ENCODE measurements at places on chromosomes 13 and 19.

DNA sequence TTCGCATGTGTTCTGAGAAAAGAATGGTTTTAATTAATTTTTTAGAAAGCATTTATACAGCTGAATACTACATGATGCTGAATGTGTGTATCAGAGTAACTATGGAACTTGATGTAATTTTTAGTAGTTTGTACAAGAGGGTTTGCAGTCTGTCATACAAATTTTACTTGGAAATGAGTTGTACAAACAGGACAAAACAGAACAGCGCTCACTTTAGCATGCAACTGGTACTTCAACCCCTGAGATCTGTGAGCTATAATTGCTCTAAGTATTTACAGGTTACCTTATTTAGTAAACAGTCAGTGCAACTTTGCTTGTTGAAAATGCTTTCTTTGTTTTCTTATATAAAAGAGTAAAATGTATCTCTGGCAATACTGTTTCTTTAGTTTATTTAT is 706 bp downstream of the TNFRSF19 start:
- DNase-seq = no peak

DNA sequence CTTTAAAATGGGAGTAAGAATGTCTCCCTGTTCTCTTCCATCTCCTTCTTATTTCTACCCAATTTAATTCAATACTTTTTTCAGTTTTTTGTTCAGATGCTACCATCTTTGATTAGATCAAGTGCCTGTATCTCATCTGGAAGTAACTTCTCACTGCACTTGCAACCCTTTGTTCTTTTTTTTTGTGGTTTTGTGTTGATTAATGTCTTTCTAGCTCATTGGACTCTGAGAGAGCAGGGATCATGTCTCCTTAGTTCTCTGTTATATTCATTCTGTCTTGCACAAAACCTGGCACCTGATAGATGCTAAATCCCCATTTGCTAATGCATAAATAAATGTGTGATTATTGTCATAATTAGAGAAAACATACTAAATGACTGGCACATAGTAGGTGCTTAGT is 834 bp upstream of the ITGBL1 start:
- DNase-seq = no peak

- no peak for DNase-seq
Observed at GRCh38 chr13:101942038-101942437, 459.8 kb downstream of the FGF14 start.

DNA sequence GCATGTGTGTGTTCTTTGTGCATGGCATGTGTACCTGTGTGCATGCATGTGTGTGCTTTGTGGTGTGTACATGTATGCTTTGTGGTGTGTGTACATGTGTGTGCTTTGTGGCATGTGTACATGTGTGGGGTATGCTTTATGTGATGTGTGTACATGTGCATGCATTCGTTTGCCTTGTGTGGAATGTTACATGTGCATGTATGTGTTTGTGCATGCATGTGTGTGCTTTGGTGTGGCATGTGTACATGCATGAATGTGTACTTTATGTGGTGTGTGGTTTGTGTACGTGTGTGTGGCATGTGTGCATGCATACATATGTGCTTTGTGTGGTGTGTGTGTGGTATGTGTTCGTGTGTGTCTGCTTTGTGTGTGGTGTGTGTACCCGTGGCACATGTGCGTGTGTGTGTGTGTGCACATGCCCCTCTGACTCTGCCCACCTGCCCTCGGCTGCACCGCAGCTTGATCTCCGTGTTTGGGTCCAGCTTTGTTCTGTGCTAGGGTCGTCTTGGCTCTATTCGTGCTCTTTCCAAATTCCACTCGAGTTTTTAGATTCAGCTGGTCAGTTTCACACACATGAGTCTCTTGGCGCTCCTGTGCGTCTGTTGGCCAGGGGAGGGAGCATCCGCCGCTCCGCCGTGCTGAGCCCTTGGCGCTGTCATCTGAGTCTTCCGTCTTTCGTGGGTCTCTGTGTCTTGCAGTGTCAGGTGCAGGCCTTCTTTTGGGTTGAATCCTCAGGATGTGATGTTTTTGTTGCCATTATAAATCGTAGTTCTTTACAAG is 46.5 kb upstream of the TFDP1 start:
- no peak for DNase-seq

- no peak for DNase-seq
Observed at GRCh38 chr19:47419030-47419783, at the start of gene MEIS3. TSS of gene MEIS3 (minus strand) at chr19:47419527. CDS start at chr19:47419081, 446 bp downstream.

DNA sequence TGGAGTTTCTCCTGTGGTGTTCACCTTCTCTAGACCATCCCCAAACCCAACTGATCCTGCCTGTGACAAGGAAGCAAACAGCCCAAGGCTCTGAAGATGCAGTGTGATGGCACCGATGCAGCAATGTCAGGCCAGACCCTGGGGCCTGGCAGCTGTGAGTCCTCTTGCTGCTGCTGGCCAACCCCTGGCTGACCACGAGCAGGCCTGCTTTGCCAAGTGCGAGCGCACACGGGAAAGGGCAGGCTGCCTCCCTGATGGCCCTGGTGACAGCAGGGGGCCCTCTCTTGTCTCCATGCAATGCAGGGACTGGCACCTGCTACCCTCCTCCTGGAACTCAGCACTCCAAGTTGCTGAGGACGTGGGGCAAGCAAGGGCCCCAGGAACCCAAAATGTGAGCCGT is 5.4 kb upstream of the VSTM2B start:
- no peak for DNase-seq

GRCh38 chr13:25217023-25217885 is 45.2 kb upstream of the AMER2 start:
- no peak for DNase-seq

- no peak for DNase-seq
Observed at GRCh38 chr13:109673477-109673876, 112.9 kb downstream of the IRS2 start.

GRCh38 chr13:99797691-99798090 is 173.9 kb downstream of the ZIC5 start:
- no peak for DNase-seq

DNA sequence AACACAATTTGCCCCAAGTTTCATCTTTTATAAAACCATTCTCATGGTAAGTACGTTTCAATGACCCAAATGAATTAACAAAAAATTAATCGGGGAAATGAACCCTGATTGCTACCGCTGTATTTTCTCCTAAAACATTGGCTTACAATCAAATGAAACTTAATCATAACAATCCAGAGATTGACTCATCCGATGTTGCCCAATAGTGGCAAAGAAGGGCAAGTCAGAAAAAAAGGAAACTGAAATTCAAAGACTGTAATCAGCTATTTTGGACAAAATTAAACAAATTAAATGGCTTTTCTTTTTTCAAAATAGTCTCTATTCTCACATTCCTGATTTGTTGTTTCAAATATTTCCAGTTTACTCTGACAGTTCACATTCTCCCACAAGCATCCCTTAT is 3.9 kb upstream of the ACOD1 start:
- DNase-seq = no peak

- no peak for DNase-seq
Observed at GRCh38 chr13:113499936-113500335, 9.4 kb upstream of the DCUN1D2 start.

DNA sequence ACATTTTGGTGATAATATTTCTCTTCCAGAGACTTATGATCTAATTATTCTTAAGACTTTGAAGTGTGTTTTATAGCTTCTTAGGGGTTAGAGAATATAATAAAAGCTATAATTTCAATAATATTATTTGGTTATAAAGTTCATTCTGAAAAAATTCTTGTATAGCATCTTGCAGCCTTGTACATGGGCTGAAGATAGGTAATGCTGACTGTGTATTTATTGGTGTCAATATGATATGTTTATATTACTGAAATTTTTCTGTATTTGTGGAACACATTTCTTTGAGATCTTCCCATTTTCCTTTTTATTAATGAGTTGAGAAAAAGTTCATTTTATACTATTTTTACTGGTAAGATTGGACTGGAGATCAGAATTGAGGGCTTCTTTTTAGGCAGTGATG is 87.8 kb downstream of the TDRD3 start:
- no peak for DNase-seq

- no peak for DNase-seq
Observed at GRCh38 chr13:22427066-22427465, 753.7 kb upstream of the SGCG start.

DNA sequence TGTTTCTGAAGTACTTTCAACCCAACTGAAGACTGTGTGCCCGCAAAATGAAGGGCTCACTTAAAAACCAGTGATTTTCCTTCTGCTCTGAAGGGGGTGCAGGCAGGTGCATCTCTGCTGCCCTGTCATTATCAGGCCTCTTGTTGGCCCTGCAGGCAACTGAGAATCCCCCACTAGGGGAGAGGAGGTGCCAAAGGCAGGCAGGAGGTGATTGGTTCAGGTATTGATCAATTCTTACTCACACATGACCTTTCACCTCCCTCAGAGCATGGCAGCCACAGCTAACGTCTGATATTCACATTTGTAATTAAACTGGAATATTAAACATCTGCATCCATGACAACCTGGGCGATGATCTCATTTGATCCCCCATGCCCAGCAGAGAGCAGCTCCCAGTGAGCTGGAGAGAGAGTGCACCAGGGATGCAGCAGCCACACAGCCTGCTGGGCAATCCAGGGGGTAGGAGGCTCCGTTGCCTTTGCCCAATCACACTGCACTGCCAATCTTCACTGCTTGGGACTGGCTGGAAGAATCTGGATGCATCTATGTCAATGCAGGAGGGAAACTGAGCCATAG is 267.9 kb upstream of the TSHZ3 start:
- DNase-seq = no peak

GRCh38 chr19:22526661-22527272 is 104.6 kb upstream of the ZNF98 start:
- DNase-seq = no peak

GRCh38 chr19:58549664-58550361 is 5.1 kb downstream of the CHMP2A start:
- DNase-seq = no peak

GRCh38 chr13:68064001-68064770 is 834.0 kb upstream of the PCDH9 start:
- DNase-seq = no peak

- no peak for DNase-seq
Observed at GRCh38 chr19:4742723-4743646, 19.3 kb upstream of the DPP9 start.

DNA sequence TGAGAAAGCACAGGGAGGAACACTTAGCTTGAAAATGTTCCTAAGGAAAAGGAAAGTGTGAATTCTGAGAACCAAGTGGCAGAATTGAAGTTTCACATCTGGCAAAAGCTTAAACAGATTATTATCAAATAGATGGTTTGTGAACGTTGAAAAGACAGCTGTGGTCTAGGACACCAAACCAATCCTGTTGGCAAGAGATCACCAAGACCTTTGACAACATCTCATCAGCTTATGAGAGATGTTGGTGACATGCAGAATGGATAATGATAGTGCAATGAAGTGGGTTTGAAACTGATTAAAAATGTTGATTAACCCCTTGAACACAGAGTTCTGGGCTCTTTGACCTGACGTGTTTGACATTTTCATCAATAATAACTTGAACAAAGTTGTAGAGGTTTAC is 74.6 kb upstream of the GPR183 start:
- no peak for DNase-seq

DNA sequence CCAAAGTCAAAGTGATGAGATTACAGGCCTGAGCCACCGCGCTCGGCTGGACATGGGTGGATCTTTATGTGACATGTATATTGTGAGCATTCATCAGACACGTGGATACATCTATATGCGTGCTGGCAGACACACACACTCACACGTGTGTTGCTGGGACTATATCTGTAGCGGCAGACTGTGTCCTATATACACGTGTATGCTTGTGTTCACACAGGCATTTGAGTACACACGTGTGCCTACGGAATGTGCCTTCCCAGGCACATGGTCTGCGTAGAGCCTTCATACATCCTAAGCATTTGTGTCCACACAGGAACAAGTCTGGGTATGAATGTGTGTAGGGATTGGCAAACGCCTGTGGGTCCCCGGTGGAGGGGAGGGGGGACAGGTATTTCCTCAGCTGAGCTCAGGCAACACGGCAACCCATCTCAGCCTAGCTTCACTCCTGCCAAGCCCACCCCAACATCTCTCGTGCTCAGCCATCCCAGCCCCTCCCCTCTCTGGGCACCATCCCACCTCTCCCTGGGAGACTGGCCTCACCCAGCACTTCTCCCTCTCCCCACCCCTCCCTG is 2.6 kb downstream of the UNC13A start:
- DNase-seq = no peak

- no peak for DNase-seq
Observed at GRCh38 chr19:39696387-39696786, 7.9 kb upstream of the LGALS14 start.

GRCh38 chr19:18500376-18500775 is 21.5 kb downstream of the ELL start:
- DNase-seq = no peak

DNA sequence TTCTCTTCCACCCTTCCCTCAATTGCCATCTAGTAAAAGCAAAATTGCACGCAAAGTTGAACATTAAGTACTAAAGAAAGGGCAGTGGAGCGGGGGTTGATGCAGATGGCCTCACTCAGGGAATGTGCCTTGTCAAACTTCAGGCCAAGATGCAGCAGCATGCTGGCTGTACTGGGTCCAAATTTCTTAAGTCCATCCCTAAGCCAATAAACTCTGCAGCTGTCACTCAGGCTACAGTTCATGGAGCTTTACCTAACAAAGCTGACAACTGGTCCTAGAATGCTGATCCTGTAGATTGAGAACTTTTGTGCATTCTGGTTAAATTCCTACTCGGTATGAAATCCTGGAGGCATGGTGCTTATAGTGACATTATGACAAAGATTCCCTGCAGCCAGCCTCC is 88.4 kb downstream of the FOXO1 start:
- no peak for DNase-seq

- no peak for DNase-seq
Observed at GRCh38 chr19:1814391-1814790, 2.3 kb upstream of the ATP8B3 start.

DNA sequence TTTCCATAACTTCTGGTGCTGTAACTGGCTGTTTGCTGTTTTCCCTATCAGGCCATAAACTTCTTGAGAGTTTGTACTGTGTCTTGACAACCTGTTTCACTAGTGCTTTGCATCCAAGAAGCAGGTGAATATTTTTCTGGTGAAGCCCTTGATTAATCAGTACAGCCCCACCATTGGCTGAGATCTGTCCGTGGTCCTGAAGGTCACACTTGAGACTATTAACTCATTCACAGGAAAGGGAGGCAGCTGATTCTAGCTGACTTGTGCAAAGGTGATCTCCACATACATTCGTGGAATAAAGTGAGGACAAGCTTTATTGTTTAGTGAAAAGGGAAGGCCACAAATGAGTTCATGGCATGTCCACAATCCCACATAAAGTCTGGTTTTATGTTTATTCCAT is 61.4 kb upstream of the ZNF835 start:
- no peak for DNase-seq

- peak; percentile 70 for DNase-seq
Observed at GRCh38 chr13:74134777-74135325, 647 bp upstream of the KLF12 start.

All from CD4-positive, alpha-beta T cell treated with Interleukin-12 subunit alpha and Interleukin-12 subunit beta, for 1 hour (primary cell).